Effector memory CD8-positive, alpha-beta T cell (primary cell): ENCODE measurements at places on chromosomes 5 and 9.

DNA sequence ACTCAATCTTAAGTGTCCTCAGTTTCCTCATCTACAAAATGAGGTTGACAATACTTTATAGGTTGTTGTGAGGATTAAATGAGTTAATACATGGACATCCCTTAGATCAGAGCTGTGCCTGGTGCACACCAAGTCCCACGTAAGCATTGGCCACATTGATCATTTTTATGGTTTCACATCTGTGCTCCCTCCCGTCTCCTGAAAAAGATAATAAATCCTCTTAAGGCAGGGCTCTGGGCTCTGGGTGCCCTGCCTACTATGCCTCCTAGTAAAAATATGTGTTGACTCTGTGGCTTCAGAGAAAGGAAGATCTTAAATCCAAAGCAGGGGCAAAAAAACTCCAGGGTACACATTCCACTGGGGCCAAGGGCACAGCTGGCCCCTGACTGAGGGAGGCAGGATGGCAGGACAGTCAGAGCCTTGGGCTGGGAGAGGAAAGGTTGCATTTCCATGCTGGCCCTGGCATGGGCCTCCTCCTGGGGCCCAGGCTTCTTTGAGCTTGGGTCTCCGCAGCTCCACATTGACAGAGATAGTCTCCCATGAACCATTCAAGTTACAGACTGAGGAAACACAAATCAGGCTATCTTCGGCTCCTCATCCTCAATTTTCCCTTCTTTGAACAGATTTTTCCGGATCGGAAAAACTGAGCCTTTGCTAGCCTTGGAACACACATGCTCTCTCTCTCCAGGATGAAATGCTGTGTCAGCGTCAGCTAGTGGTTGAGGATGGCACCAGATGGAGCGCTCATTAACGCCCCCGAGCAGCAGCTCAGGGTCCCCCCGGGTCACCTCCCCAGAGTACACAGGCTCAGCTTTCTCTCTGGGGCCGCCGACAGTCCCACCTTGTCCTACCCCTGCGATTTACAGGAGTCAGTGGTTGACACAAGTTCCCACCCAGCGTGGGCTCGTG, 22.4 kb upstream of the KIF12 start:
- no peak for DNase-seq

DNA sequence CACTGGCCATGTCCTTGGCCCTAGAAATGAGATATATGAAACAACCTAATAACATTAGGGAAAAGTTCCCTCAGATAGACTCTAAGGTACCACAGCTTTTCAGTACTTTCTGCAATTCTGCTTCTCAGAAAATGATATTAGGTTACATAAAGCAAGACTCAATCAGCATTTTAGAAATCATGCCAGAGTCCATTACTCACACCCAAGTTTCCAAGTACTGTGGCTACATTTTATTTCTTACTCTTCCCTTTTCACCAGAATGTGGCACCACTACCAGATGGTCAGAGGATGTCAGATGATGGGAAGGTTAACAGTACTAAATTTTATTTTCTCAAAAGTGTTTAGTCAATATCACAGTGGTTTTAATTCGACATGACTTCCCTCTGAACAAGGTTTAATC, 217.2 kb downstream of the MLLT3 start:
- DNase-seq, result no peak

DNA sequence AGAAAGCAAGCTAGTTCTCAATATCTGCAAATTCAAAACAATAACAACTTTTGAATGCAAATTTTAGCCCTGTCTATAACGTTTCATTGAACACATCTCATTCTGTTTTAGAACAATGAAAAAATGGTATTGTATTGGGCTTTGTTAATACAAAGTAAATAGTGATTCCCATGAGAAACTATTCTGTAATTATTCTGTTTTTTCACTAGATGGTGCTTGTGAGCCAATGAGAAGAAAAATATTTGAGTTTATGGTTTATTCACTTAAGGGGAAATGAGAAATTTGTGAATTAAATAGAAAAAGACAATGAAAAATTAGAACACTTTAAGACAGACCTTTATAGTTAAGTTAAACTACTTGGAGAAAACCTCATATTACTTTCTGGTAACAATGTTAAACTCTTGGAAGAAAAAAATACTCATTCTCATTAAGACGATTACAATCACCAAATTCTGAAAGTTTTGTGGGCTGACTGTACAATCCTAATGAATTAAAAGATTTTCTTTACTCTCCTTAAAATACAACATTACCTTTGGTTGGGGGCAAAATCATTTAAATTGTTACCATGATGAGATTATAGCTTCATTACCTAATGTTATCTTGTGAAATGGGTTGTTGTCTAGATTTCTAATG, 127.0 kb downstream of the NNT start:
- no peak for DNase-seq

DNA sequence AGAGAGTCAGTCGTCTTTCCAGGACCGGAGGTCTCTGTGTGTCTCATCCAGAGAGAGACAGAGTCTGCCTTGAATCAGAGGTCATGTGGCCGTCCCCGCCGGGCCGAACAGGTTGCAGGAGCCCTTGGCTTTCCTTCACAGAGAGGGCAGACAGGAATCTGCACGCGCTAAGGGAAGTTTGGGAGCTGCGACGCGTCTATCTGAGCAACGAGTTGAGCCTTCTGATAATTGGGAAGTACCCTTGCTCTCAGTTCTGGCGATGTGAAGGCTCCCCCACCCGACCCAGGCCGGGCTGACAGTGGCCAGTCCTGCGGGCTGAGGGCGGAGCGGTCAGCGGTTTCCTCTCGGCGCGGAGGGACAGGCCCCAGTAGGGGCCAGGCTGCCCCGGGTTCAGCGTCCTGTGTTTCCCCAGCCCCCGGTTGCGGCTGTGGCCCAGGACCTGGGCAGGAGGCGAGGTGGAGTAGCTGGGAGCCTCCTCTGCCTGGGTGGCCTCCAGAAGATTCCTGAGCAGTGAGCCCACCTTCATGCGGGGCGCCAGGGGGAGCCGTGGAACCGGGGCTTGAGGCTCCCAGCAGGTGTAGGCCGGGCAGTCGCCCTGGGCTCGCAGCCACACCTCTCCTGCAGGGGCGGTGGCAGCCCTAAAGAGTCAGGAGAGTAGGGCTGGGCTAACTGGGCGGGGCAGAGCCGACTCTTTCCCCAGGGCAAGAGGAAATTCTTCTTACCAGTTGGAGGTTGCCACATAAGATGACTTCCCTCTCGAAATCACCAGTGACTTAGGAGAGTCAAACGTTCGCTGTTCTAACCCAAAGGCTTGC, 13.9 kb downstream of the NR2F1 start:
- DNase-seq, result no peak

- DNase-seq, result no peak
Observed at GRCh38 chr5:160567031-160567705, 145.5 kb downstream of the PTTG1 start.

- no peak for DNase-seq
Observed at GRCh38 chr5:141822144-141822543, 56.1 kb downstream of the PCDH1 start.
